ENCODE measurements at places on chromosomes 5 and 9. TPM values are rescaled to one million over a fixed set of nuclear protein-coding genes. Genes with fewer than 3 reads are reported as not detected.

Gene GGTA1
- total RNA-seq, result not detected

Gene ISL1
- not detected for total RNA-seq

Gene ACOT12
- not detected for total RNA-seq

Gene CSF2
- 0.36 TPM for total RNA-seq

Gene LPAR1
- total RNA-seq, result 21.3 TPM

Gene IFNA2
- total RNA-seq, result not detected

Gene MZB1
- not detected for total RNA-seq

Gene PDE6A
- total RNA-seq, result 0.25 TPM

Gene PCDHGB1
- 1.7 TPM for total RNA-seq

Gene BARHL1
- not detected for total RNA-seq

Gene TRIM7
- total RNA-seq, result 46.1 TPM

Gene GLRA1
- not detected for total RNA-seq

Gene TMEM232
- not detected for total RNA-seq
